GM20000 (cell line): ENCODE measurements at places on chromosomes 5 and 9.

DNA sequence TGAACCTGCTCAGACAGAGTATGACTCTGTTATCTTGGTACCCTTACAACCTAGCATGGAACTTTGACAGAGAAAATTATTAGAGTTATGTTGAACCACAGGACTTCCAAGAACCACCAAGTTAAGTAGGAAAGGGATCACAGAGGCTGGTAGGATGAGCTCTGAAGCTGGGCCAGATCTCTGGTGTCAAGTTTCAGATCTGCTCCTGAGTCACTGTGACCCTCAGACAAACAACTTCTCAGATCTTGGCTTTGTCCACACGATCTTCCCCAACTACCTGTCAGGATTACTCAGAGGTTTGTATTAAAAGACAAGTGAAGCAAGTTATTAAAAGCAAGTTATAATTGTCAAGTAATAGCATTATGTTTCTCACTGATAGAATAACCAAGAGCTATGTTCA is 189.0 kb downstream of the SEC61B start:
- DNase-seq, result no peak

DNA sequence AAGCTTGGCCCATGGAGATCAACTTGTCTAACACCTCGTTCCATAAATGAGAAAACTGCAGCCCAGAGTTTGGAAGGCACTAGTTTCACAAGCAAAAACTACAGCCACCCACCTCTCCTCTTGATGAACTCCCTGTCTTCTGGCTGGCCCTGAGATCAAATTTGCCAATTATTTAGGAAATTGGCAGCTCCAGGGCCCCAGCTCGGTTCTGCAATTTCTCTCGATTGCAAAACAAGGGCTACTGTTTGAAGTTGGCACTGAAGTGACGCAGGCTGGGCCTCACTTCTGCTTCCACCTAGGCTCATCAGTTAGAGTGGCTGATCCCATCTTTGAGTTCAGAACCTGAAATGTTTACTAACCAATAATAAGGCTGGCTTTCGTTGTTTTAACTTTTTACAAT is 3.7 kb upstream of the GPX3 start:
- no peak for DNase-seq

DNA sequence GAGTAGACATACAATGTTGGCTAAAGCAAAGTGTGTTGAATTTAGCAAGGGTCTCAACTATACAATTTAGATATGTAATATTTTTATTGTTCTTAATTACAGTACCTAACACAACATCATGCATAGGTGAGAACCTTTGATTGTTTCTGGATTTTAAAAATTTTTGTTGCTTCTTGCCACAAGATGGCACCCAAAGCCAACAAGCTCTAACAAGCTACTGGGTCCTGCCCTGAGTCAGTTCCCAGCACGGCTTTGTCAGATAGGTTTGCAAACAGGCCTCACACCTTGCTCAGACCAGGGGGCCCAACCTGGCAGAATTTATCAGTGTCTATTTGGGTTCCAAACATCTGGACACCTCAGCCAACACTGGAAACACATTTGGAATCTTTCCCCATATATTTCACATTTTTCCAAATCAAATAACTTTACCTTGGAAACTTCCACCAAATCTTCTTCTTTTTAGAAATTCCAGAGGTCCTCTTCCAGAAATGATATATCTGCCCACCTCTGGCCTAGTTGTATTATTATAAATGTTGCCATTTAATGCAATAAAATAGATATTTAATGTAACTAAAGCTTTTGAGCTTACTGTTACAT is 49.5 kb upstream of the EGFLAM start:
- no peak for DNase-seq

DNA sequence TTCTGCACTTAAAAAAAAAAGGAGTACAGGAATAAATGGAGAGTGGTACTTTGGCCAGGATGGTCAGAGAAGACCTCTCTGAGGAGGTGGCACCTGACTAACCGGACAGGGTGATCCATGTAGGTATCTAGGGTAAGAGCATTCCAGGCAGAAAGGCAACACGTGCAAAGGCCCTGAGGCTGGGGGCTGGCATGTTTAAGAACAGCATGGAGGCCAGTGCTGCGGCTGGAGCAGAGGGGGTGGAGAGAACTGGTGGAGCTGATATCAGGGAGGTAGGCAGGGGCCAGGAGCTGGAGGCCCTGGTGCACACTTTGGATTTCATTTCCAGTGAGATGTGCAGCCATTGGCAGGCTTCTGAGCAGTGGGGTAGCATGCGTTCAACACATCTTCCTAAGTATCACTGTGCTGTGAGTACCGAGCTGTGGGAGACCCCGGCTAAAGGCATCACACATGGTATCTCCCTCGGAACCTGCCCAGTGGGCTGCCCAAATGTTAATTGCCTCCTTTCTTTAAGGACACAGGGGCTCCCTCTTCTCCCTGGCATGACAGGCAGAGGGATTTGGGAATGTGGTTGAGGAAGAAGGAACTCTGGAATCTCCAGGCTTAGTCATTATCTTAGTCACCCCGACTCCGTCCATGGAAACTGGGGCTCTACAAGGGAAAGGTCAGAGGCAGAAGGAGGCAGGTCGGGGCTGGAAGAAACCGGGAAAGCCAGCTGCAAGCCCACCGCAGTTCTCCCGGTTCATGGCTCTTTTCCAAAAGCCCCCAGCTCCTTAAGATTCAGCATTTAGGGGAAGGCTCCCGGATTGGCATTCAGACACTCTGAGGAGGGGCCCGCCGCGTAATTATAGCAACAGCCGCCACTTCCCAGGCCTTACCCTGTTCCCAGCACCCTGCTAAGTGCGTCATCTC is 18.6 kb downstream of the SLC6A7 start:
- DNase-seq, result no peak

- no peak for DNase-seq
Measured at GRCh38 chr5:155546075-155546474, 532.5 kb downstream of the KIF4B start.

DNA sequence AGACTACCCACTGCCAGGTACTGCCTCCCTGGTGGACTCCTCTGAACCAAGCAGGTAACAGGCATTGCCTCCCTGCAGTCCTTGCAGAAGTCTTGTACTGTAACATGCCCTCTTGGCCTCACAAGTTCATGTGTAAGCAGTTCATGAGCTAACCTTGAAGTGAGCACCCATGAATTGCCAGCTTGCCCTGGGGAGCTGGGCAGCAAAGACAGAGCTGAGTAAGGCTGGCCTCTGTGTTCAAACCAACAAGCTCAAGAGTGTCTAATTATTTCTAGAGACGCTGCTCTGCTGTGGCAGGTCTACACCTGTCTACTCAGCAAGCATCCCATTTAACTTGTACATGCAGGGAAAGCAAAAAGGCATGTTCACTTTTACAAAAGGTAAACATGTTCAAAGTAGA is 113.5 kb downstream of the FEM1C start:
- no peak for DNase-seq

- DNase-seq, result no peak
Measured at GRCh38 chr5:174925586-174925985, 201.2 kb downstream of the MSX2 start.

DNA sequence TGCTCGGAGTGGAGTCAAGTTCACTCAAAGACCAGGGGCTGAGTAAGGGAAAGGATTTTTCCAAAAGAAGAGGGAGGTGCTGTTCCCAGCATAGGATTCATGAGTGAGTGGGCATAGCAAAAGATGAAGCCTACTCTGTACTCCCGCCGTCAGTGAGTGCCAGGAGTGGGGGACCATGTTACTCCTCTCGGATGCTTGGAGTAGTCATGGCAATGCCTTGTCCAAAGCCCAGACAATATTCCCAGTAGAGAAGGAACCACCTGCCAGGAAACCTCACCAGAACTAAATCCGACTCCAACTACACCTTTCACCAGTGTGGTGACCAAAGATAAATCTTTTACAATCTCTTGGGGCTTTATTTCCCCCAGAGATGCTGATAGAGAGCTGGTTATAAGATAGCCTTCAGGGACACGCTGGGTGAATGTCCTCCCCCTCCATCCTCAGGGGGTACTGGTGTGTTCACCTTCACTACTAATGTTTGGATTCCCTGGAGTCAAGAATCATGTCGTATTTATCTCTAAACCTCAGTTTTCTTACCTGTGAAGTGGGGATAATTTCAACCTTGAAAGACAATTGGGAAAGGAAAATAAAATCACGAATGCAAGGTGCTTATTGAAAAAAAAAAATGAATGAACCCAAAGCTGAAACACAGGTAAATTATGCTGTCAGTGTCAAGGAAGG is 165.2 kb downstream of the NSG2 start:
- no peak for DNase-seq

DNA sequence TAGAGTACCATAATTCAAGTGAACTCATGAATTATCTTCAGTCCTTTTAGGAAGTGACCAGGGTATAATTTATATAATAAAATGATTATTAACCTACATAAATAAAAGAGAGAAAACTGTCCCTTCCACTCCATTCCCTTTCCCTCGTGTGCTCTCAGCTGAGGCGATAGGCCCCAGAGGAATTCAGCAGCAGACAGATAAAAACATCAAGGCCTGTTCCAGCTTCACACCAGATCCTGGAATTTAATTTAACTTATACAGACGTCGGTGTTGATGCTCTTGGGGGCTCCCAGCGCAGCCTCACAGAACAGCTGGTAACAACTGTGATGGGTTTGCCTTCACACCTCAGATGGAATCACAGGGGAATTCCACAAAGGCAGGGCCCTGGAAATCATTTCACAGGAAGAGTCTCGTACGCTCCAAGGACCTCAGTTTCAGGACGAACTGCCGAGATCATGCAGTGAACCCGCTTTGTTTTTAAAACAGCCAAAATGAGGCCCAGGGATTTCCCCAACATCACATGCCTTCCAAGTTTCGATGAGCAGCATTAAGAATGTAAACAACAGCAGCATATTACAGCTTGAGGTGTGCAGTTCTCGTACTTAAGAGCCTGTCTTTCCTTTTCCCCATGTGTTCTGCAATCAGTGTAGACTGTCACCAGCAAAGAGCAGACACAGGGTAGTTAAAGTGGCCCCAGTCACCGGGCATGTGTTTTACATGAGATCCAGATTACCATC is 73.6 kb upstream of the ALDH1B1 start:
- peak; percentile 71 for DNase-seq

- DNase-seq, result no peak
Measured at GRCh38 chr9:81490605-81491331, 198.6 kb downstream of the TLE1 start.

DNA sequence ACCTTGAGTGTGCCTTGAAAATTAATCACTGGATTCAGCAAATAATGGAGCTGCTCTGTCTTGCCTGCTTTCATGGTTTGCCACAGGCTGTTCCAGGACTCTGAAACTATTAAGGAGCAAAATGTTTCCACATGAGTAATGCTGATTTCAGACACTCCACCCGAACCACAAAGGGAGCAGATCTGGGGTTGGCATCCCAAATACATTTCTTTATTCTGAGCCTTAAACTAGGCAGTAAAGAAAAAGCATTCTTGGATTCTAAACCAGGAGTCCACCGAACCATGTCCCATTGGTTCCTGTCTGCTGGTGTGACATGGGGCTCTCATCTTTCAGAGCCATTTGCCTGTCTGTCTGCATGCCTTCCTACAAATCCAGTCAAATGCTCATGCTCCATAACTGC is 10.1 kb upstream of the C1QTNF3 start:
- no peak for DNase-seq

DNA sequence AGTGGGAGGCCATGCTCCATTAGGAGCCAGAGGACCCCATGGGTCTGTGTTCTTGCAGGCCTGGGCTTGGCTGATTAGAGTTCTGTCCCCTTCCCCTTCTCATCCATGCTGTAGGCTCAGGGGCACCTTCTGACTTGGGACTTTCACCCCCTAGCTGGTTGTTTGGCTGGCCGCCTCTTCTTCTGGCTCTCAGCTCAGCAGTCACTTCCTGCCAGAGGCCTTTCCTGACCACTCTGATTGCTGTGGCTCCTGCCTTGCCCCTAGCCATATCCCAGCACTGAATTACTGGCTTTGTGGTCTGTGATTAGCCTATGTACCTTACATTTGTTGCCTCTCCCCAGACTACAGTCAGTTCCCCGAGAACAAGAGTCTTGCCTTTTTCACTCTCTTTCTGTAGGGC is 14.6 kb downstream of the ENTREP1 start:
- no peak for DNase-seq

DNA sequence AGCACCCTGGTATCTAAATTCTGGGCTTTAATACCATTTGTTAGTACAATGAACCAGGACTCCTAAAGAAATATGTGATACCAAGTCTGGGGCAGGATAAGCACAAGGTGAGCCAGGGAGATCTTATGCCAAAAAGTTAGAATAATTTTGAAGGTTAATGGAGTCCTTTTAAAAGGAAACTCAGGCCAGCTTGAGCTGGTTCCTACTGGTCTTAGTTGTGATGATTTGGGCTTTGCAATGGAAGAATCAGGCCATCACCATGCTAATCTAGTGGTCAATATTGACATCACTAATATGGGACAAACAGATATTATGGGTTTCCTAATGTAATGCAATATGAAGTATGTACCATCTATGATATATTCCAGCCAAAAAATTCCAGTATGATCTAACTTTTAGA is 7.5 kb upstream of the SPATA9 start:
- no peak for DNase-seq

- no peak for DNase-seq
Measured at GRCh38 chr9:97237311-97237786, 70.1 kb upstream of the CCDC180 start.

- no peak for DNase-seq
Measured at GRCh38 chr5:44807269-44807668, 1.5 kb upstream of the MRPS30 start.

- no peak for DNase-seq
Measured at GRCh38 chr9:2962471-2963172, 118.7 kb upstream of the PUM3 start.

- DNase-seq, result no peak
Measured at GRCh38 chr9:129996161-129996830, 46.7 kb downstream of the FNBP1 start.

DNA sequence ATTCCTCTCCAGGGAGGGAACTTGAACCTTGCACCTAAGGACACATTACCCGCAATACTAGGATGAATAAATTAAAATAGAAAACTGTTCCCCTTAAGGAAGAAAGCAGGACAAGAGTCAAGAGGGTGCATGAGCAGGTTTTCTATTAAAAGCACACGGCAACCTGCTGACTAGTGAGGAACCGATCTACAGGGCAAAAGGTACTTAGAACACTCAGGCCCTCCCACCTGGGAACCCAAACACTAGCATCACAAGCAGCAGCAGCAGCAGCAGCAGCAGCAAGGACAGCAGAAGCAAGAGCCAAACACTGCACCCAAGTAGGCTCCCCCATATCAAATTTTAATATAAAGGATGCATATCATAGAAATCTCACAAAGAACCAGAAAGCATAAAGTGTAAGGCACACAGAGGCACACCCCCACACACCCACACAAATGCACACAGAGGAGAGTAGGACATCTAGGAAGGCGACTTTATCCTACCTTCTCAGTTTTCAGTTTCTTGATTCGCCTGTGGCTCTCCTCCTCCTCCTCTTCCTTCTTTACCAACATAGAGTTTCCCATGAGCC is 2.8 kb downstream of the ZNF608 start:
- DNase-seq, result no peak
